ENCODE measurements at places on chromosomes 2 and 18. TPM values are rescaled to one million over a fixed set of nuclear protein-coding genes. Genes with fewer than 3 reads are reported as not detected.

GRCh38 chr2:69615969-69616368 is 27.6 kb downstream of the AAK1 start:
- no peak overlapping the region for H3K4me3 ChIP-seq
- H3K27ac ChIP-seq: no peak overlapping the region
- H3K36me3 ChIP-seq: no peaks in the 10 kb centered on the region
- H3K4me1 ChIP-seq: peaks cover 15% of the 10 kb centered on the region

Gene ABCG5
- total RNA-seq: not detected

DNA sequence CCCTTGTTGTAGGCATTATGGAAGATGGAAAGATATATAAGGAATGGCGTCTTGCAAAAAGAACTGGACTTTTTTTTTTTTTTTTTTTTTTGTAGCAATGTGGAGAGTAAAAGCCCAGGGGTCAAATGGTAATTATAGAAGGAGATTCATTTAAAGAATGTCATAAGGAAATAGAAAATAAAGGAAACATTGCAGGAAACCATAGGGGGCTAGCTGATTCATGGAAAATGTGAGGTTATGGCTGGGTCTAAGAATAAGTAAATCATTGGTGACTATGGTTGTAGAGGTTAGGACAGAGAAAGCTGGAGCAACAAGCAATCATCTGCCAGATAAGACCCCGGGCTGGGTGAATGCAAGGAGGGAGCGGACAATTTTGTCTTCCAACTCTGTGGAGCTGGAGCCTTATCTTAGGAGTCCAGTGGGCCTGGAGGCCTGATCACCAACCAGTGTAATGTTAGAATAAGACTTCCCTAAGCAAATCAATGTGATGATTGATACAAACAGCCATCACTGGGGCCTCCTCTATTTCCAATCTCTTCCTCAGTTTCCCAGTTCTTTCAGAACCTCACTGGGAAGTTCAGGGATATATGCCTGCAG is 201.2 kb upstream of the TNP1 start:
- no peaks in the 10 kb centered on the region for H3K27me3 ChIP-seq
- H3K4me1 ChIP-seq: no peaks in the 10 kb centered on the region
- H3K4me3 ChIP-seq: no peak overlapping the region
- no peak overlapping the region for H3K27ac ChIP-seq
- no peak for DNase-seq

GRCh38 chr2:183521911-183522310 is 397.7 kb downstream of the NUP35 start:
- no peaks in the 10 kb centered on the region for H3K36me3 ChIP-seq
- H3K27ac ChIP-seq: no peak overlapping the region
- no peaks in the 10 kb centered on the region for H3K4me1 ChIP-seq
- no peak for DNase-seq
- H3K4me3 ChIP-seq: no peak overlapping the region
- H3K27me3 ChIP-seq: no peaks in the 10 kb centered on the region

- H3K4me3 ChIP-seq: no peak overlapping the region
- no peaks in the 10 kb centered on the region for H3K27me3 ChIP-seq
- peak overlapping the region; percentile 67 for H3K27ac ChIP-seq
- DNase-seq: peak; percentile 93
Measured at GRCh38 chr2:237128026-237128703, 42.5 kb downstream of the COPS8 start.

Gene SP110
- 17.7 TPM for total RNA-seq

DNA sequence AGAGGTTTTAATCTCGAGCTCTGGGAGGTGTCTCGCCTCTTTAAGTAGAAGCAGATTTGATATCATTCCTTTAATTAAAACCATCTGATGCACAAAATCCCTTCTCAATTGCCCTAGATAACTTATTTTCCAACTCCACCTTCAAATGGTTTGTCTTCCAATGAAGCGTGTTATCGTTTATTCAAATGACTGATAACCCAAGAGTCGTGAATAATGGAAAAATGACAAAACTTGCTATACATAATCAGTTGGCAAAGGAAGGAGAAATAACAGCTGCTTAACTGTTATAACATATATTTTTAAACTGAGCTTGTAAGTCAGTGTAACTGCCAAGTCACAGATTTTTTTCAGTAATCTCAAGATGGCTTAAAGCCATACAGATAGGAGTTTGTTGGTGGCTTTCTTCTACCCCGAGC is 144.6 kb downstream of the QPCT start:
- H3K27ac ChIP-seq: no peak overlapping the region
- H3K4me1 ChIP-seq: no peaks in the 10 kb centered on the region
- no peaks in the 10 kb centered on the region for H3K27me3 ChIP-seq
- H3K4me3 ChIP-seq: no peak overlapping the region

Gene MLPH
- 6.5 TPM for total RNA-seq

DNA sequence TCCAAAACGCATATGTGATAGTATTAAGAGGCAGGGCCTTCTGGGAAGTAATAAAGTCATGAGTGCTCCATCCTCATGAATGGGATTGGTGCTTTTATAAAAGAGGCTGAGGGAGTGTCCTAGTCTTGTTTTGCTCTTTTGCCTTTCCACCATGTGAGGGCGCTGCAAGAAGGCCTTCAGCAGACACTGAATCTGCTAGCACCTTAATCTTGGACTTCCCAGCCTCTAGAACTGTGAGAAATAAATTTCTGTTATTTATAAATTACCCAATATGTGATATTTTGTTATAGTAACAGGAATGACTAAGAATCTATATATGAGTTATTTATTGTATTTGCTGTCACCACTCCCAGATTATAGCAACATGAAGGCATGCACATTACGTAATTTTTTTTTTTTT is 63.5 kb downstream of the PLA2R1 start:
- no peak for DNase-seq
- no peak overlapping the region for H3K27ac ChIP-seq
- H3K36me3 ChIP-seq: no peaks in the 10 kb centered on the region
- H3K4me3 ChIP-seq: no peak overlapping the region

Gene AMER3
- 3.5 TPM for total RNA-seq

DNA sequence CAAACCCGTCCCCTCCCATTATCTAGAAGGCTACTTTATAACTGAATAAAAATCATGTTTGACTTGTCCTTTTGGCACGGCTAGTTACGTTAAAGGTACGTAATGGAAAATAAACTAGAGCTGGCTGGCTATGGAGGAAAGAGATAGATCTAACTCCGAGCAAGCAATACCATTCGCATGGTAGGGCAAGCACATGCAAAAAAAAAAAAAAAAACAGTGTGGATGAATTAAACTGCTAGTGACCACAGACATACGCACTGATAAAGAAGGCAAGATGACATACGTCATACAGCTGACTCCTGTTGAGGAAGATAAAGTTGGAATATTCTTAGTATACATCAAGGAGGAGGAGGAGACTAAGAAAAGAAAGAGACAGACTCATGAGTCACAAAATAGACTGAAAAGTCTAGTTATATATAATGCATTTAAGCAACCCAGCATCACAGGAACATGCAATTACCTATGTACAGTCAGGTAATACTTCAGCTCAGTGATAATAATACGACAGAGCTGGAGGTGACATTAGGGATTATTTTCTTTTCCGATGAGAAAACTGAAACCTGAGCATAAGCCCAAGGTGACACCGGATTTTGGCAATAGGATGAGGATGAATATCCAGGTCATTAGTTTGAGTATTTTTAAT is 37.9 kb upstream of the NARS1 start:
- H3K4me1 ChIP-seq: no peaks in the 10 kb centered on the region
- no peaks in the 10 kb centered on the region for H3K36me3 ChIP-seq
- DNase-seq: no peak
- H3K4me3 ChIP-seq: no peak overlapping the region

Gene FASTKD1
- 40.2 TPM for total RNA-seq

Gene ALPI
- 0.43 TPM for total RNA-seq

Gene METAP1D
- total RNA-seq: 13.6 TPM

Gene TRIM43
- 1.3 TPM for total RNA-seq

GRCh38 chr2:207148020-207148419 is 17.7 kb downstream of the KLF7 start:
- H3K4me1 ChIP-seq: peaks cover 4% of the 10 kb centered on the region
- no peak overlapping the region for H3K4me3 ChIP-seq
- H3K36me3 ChIP-seq: no peaks in the 10 kb centered on the region
- H3K27ac ChIP-seq: no peak overlapping the region
- no peaks in the 10 kb centered on the region for H3K27me3 ChIP-seq

DNA sequence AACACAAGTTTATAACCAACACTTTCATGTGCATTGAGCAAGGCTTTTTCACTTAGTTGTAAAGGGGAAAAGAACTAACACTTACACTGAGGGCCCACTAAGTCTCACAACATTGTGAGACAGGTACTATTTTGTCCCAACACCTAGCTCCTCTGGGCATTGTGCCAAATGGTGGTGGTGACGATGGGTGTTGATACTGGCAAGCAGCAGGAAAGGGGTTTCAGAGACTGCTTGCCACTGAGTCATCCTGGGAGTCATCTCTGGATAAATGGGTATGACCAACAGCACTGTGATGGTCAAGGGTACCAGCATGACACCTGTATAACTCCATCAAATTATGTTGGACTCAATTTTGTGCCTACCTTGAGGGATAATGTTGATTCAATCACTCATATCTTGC is 138.8 kb upstream of the ITGA6 start:
- H3K4me1 ChIP-seq: peaks cover 6% of the 10 kb centered on the region
- DNase-seq: no peak
- H3K36me3 ChIP-seq: no peaks in the 10 kb centered on the region
- H3K27me3 ChIP-seq: no peaks in the 10 kb centered on the region

DNA sequence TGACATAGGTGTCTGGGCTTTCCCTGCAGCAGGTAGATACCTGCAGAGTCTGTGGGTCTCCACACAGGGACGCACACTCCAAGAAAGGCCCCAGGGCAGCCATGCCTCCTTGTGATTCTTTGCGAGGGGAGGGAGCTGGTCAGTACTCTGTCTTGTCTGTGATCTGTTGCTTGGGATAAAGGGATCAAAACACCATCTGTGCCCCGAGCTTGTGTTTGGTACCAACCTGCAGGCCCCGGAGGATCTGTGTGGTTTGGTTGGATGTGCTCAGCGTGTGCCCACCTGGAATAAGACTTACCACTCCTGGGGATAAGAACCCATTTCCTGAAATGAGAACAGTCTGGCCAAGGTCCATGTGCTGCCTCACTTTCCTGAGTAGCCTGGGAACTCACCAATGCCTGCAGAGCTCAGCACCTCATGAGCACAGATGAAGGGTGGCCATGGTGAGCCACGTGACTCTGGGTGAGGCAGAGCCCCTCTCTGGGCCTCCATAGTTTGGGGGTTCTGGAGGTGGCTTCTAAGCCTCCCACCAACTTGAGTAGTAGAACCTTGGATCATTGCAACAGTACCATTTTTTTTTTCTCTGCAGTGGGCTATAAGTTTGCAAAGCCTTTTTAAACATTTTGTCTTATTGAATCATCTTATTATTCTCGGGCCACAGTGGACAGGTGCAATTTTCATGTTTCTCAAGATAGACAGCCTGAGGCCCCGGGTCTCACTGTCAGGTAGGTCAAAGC is 134.8 kb downstream of the DDX1 start:
- H3K36me3 ChIP-seq: no peaks in the 10 kb centered on the region
- no peak for DNase-seq
- no peak overlapping the region for H3K27ac ChIP-seq
- no peaks in the 10 kb centered on the region for H3K27me3 ChIP-seq
- H3K4me1 ChIP-seq: peaks cover 13% of the 10 kb centered on the region

- no peaks in the 10 kb centered on the region for H3K27me3 ChIP-seq
- DNase-seq: no peak
- no peak overlapping the region for H3K27ac ChIP-seq
- H3K4me1 ChIP-seq: no peaks in the 10 kb centered on the region
- H3K4me3 ChIP-seq: no peak overlapping the region
- H3K36me3 ChIP-seq: no peaks in the 10 kb centered on the region
Measured at GRCh38 chr2:51707625-51708024, 675.7 kb upstream of the NRXN1 start.

- no peak for DNase-seq
- H3K27ac ChIP-seq: no peak overlapping the region
- H3K36me3 ChIP-seq: no peaks in the 10 kb centered on the region
- H3K27me3 ChIP-seq: no peaks in the 10 kb centered on the region
- H3K4me3 ChIP-seq: peak overlapping the region; percentile 51
Measured at GRCh38 chr2:238239543-238239862, 335 bp downstream of the HES6 start.

DNA sequence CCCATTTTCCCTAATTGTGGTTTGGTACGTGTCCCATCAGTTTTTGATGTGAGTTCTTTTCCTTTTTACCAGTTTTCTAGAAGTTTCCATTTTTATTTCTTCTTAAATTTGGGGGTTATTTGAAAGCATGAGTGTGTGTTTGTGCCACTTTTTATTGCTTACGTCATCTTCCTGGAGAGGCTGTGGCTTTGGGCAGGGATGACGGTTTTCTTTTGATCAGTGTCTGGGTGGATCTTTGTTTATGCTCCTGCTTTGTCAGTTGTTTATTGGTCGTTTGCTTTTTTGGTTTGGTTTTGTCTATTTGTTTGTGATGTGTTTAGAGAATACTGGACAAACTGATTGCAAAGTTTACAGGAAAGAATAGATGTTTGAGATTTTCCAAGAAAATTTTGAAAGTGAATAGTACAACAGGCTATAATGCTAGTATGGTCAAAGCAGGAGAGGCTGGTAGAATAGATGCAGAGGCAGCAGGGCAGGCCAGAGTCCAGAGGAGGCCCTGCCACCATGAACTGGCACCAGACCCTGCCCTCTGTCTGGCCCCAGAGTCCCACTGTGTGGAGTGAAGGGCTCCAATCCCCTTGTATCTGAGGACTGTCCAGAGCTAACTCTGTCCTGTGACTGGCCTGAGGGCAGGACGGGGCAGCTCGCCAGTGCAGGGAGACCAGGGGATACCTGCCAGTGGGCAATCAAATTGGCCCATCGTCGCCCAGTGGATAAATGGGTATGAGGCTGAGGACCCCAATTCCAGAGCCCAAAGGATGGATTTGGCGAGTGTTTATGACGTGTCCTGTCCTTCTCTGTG is 23.4 kb upstream of the SNED1 start:
- no peaks in the 10 kb centered on the region for H3K27me3 ChIP-seq
- no peaks in the 10 kb centered on the region for H3K36me3 ChIP-seq
- H3K4me3 ChIP-seq: no peak overlapping the region
- peaks cover 17% of the 10 kb centered on the region for H3K4me1 ChIP-seq

DNA sequence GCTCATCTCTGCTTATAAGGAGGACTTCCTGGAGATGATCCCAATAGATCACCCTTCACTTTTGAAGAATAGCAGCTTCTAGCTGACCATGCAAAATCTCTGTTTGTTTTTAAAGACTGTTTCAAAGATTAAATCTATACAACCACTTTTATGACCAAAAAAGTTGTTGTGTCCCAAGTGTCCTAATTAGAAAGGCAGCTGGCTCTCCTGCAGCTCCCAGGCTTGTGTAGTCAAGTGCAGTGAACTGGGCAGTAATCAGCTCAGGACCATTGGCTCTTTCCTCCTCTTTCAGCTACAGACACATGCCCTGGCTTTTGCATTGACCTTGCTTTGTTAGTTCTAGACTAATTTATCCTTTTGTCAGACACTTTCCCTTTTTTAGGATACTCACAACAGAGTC is 10.4 kb downstream of the ST8SIA3 start:
- no peaks in the 10 kb centered on the region for H3K27me3 ChIP-seq
- no peak overlapping the region for H3K27ac ChIP-seq
- H3K4me3 ChIP-seq: no peak overlapping the region
- DNase-seq: no peak
- no peaks in the 10 kb centered on the region for H3K36me3 ChIP-seq
- no peaks in the 10 kb centered on the region for H3K4me1 ChIP-seq

Gene ZNF532
- total RNA-seq: 122 TPM

Data from testis (tissue), 5 donors.